Lower lobe of right lung (tissue), 2 donors: ENCODE measurements at places on chromosomes 2 and 18.
A peak's percentile ranks its signal among the peaks of the same experiment; 100 is the strongest.

- no peak for DNase-seq
These were observed 8.4 kb downstream of the SLC66A3 start for GRCh38 chr2:11163439-11164317.

DNA sequence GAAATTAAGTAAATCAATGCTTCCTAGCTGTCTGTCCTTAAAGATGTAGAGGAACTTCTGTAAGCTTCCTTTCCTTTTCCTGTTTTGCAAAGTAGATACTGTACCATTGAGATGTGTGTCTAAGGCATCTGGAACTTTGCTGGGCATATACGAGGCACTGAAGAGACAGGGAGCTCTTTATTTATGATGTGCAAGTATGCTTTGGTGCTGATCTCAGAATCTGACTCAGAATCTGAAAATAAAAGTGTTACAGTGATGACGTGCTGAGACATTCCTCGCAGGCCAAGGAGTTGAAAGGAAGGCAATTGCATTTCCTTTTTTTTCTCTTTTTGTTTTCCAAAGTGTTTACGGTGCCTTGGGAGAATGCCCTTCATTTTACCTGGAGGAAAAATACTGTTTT lies 230.9 kb upstream of the RGPD4 start:
- no peak for DNase-seq

GRCh38 chr2:40178971-40179370 lies 272.9 kb downstream of the SLC8A1 start:
- DNase-seq: no peak

DNA sequence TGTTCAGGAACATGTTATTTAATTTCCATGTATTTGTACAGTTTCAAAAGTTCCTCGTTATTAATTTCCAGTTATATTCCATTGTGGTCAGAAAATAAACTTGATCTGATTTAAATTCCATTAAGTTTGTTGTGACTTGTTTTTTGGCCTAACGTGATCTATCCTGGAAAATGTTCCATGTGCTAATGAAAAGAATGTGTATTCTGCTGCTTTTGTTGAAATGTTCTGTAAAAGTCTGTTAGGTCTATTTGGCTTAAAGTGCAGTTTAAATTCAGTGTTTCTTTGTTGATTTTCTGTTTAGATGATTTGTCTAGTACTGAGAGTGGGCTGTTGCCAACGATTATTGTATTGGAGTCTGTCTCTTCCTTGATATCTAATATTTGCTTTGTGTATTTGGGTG lies 148.0 kb downstream of the UBR3 start:
- DNase-seq: no peak

DNA sequence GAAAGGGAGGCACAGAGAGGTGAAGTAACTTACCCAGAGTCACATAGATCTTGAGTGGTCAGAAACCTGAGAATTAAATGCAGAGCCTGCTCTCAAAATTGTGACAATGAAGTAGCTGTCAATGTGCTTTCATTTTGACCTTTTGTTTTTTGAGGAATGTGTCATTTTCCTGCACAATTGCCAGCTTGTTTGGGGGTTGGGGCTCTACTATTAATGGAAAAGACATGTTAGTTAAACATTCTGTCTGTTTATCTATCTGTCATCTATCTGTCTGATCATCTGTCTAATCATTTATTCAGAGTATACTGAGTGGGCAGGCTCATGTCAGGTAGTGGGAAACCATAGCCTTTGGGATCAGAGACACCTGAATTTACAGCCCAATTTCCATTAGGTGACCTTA lies 428.4 kb downstream of the TSN start:
- DNase-seq: no peak

DNA sequence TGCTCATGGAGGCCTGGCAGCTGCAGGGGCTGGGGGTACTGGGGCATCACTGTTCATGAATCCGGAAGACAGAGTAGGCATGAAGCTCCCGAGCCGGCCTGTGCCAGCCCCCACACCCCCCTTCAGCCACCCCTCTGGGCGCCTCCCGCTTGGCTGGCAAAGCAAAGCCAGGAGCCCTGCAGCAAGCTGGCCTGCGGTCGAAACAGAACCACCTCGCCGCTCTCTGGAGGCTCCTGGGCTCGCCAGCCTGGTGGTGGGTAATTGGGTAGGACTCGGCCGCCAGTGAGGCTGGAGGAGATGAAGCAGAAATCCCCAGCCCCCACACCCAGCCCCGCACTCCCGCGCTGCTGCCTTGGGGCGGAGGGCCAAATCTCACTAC lies 70.9 kb upstream of the GPC1 start:
- DNase-seq: peak; percentile 38

DNA sequence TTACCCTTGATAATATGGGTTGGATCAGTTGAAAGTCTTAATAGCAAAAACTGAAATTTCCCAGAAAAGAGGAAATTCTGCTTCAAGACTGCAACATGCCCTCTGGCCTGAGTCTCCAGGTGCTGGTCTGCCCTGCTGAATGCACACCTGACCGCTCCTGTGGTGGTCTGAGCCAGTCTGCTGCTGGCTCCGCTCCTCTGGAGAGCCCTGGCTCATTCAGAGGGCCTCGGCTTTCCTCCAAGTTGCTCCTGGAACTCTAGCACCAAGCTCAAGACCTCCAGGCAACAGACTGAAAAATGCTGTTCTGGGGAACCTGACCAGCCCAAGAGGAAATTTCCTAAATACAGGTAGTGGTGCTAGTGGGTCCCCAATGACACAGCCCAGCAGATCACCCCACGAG lies 64.8 kb downstream of the DIPK1C start:
- DNase-seq: no peak

- no peak for DNase-seq
These were observed 586.5 kb downstream of the EPHA4 start for GRCh38 chr2:220985561-220985960.

- no peak for DNase-seq
These were observed 43.4 kb downstream of the PLCL1 start for GRCh38 chr2:197847651-197848401.

GRCh38 chr2:136110526-136110925 lies 7.4 kb downstream of the CXCR4 start:
- DNase-seq: no peak

DNA sequence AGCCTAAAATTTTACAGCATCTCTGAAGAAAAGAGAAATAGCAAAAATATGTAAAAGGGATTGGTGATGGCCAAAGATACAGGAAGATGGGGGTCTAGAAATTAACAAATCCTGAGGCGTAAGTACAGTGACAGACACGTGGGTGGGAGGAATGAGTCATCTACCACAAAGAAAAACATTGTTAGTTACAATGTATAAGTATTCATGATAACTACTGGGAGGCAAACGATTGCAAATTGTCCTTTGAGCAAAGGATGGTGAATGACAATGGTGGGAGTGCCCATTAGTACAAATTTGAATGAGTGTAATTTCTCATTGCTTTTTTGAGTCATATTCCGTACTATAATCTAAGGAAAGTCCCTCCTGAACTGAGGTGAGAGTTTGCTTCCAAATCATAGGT lies 809.0 kb upstream of the FAM98A start:
- DNase-seq: no peak

DNA sequence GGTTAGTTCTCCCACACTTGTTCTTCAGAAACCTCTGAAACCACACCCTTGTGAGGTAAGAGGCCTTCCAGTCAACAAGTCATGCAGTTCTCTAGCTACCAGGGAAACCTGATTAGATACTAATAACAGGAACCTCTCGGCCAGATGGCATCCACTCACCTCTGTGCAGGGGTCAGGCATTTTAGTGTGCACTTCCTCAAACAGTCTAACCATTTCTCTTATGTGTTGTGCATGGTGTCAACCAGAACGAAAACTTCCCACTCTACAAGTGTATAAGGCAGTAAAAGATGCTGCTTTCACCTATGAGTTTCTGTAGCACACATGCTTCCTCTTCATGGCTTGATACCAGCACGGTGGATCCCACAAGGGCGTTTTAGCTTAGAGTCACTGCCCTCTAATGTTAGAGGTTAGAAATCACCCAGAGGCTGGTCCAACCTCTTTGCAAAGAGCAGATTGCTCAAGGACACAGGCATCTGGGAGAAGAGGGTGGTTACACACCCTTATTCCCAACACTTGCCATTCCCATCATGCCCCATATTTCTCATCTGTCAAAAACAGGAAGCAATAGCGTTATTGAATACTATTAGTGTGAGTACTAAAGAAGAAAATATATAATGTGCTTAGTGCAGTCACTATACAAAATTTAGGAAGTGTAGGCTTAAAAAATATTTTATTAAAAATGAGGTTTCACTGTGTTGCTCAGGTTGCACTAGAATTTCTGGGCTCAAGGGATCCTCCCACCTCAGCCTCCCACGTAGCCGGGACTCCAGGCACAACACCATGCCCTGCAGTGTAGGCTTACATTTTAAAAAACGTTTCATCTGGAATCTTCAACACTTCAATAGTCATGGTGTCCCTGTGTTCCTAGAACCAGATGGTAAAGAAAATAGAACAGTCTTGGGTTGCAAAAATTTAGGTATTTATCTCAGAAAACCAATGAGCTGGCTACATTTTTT lies 34.5 kb upstream of the RAB31 start:
- peak; percentile 75 for DNase-seq

DNA sequence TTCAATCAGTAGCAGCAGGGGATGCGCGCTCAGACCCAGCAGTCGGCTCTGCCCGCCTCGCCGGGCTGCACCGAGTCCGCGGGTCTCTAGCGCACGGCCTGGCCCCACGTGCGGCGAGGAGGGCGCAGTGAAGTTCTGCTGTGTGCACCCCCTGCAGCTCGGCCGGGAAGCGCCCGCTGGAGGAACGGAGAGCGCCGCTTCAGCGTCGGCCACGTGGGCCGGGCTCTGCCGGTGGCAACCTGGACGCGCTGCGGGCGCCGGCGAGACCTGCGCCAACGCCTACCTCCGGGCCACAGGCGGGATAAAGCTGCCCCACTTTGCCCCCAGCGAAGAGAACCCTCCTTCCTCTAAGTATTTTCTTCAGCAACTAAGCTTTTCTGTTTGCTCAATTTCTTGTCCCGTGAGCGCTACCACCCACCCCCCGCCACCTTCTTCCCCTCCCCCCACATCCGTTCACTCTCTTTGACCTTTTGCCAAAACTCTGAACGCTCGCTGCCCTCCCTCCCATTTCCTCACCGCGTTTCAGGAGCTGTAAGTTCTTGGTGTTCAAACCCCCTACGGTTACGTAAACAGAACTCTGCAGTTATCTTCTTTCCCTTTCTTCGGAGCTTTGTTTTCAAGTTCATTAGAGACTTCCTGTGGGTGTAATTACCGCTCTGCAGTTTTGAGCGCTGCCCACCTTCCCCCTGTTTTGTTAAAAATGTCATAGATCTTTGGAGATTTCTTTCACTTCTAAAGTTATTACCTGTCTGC lies 42.6 kb upstream of the EDAR start:
- peak; percentile 64 for DNase-seq

DNA sequence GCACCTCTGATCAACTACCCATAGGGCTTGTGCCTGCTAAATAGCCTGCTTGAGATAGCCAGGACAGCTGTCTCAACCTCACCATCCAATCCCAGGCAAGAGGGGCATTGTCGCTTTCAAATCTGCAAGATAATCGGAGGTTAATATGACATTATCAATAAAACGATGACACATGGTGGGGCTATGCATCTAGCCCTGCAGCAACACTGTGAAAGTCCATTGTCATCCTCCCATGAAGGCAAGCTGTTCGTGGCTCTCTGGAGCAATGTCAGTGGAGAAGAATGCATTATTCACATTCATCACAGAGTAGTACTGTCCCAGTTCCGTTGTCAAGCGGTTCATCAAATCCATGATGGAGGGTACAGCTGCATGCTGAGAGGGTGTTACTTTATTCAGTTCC lies 18.9 kb upstream of the KLHL23 start:
- no peak for DNase-seq

- DNase-seq: no peak
These were observed 21.9 kb downstream of the MRPL35 start for GRCh38 chr2:86221066-86221684.

DNA sequence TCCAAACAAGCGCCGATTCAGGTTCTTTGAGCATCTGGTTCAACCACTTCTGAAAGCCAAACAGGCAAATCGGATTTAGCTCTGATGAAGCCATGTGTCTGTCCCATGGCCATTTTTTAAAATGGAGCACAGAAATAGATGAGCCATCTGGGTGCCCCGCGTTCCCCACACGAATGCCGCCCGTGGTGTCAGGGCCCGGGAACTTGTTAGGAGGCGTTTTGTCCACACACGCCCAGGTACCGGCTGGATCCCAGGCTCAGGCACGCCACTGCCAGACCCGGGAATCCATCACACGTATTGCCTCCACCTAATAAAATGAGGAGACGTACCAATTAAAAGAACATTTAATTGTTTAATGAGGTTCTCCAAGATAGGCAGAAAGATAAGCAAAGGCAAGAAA lies 374.4 kb upstream of the SALL3 start:
- no peak for DNase-seq

GRCh38 chr2:64267699-64268098 lies 123.5 kb upstream of the PELI1 start:
- no peak for DNase-seq

DNA sequence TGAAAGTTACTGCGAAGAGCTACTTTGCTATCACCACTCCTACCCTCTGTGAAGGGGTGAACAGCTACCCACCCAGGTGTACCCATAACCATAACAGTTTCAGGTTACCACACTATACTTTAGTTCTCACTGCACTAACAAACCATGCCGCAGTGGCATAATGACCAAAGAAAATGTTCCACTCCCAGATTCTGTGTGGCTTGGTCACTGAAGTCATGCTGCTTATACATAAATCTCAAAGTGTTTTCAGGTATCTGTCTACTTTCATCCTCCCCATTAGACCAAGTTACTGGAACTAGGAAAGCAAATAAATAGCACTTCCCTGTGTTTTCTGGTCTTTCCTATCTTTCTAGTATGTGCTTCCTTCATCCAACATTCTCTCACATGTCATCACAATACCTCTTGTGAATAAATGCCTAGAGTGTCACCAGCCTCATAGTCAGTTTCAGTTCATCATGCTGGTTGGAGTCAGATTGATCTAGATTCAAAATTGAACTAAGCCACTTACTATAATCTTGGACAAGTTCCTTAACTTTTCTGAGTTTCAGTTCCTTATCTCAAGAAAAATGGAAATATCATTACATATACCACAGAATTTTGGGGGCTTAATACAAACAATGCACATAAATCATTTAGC lies 293.6 kb downstream of the FSIP2 start:
- DNase-seq: no peak

GRCh38 chr18:50711386-50711785 lies 108.4 kb downstream of the MRO start:
- no peak for DNase-seq
